ENCODE measurements at places on chromosomes 12 and 14.

- no peak for DNase-seq
Measured at GRCh38 chr12:91662021-91662420, 479.4 kb upstream of the DCN start.

DNA sequence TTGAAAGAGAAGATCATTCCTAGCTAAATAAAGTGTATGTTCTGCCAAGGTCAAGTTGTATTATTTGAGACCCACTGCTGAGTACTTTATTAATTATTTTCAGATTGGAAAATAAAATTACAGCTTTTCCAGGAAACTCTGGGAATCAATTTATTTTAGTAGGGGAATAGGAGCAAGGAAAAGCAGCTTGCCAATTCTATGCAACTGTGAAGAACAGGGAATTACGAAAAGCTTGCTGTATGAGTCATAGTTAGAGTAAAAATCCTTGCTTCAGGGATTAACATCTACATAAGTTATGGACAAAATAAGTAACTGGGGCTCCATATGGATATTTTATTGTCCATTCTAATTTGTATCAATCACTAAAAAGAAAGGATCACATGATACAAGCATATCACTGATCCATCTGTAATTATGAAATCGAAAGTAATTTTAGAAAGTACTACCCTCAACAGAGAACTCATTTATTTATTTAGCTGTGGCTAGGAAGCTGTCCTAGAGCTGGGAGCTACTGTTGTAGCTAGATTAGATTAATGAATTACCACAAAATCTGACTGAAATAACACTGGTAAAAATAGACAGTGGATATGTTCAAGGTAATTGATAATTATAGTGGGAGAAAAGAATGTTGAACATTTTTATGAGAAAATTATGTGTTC lies 303.5 kb upstream of the NPAS3 start:
- no peak for DNase-seq

DNA sequence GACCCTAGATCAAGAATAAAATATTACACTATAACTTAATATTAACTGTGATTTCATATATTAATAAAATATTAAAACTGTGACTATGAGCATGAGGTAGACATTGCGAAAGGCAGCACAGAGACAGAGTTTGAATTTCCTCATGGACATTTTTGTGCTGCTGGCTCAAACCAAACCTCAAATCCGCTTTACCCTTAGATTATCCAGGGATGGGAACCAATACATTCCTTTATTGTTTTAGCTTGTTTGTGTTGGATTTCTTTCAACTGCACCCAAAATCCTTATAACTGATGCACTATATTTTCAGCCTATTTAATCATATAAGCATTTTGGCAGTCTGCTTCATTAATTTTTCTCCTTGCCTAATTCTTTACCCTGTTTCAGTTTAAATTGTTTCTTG lies 436.7 kb downstream of the ATP23 start:
- no peak for DNase-seq

DNA sequence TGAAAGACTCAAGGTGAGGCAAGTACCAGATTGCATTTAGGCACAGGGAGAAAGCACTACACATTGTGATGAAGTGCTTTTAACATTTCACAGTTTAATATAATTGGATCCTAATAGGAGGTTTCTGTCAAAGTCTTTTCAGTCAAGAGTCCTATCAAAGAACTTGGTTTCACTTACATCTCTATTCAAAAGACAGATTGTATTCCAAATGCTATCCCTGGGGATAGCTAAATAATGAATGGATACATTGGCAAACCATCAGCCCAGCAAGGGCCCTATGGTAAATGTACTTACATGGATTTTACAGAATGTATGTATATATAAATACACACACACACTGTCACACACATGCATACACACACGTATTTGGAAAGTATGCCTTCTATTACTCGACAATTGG lies 655.5 kb upstream of the FLRT2 start:
- DNase-seq: no peak

GRCh38 chr12:127455347-127456265 lies 811.4 kb upstream of the TMEM132C start:
- no peak for DNase-seq
